Spinal cord (tissue), 10 donors: ENCODE measurements at places on chromosomes 7 and 10. TPM values are rescaled to one million over a fixed set of nuclear protein-coding genes. Genes with fewer than 3 reads are reported as not detected.

DNA sequence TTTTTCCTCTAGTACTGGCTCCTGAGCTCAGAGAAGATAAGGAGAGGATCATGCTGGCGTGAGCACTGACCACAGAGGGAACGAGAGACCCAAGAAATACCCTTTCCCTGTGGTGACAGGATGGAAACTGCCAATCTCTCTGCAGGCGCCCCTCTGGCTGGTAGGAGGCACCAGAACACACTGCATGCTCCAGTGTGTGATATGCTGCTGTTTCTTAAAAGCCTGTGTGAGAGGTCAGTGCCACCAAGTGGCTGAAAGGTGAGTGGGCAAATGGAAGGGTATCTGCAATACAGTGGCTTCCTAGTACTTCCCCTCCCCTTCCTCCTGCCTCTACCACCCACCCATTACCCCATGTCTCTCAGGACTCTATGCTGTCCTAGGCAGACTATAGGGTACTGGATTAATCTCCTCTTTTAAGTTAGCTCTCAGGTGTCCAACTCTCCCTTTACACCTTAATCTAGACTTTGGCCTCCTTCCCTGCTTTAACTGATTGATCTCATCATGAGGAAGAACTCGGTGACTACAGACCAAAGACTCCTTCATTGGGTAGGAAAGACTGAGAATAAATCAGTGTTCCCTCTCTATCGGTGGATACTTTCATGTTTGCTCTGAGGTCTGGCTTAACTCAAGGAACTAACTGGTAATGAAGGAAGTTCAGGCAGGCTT is 283.6 kb downstream of the ADRA2A start:
- DNase-seq: peak; percentile 48

GRCh38 chr7:149444287-149444686 is 16.6 kb downstream of the ZNF777 start:
- no peak for DNase-seq

GRCh38 chr7:27240015-27240731 is 2.4 kb upstream of the EVX1 start:
- DNase-seq: no peak

GRCh38 chr10:105037022-105037421 is 395.9 kb downstream of the SORCS3 start:
- no peak for DNase-seq

DNA sequence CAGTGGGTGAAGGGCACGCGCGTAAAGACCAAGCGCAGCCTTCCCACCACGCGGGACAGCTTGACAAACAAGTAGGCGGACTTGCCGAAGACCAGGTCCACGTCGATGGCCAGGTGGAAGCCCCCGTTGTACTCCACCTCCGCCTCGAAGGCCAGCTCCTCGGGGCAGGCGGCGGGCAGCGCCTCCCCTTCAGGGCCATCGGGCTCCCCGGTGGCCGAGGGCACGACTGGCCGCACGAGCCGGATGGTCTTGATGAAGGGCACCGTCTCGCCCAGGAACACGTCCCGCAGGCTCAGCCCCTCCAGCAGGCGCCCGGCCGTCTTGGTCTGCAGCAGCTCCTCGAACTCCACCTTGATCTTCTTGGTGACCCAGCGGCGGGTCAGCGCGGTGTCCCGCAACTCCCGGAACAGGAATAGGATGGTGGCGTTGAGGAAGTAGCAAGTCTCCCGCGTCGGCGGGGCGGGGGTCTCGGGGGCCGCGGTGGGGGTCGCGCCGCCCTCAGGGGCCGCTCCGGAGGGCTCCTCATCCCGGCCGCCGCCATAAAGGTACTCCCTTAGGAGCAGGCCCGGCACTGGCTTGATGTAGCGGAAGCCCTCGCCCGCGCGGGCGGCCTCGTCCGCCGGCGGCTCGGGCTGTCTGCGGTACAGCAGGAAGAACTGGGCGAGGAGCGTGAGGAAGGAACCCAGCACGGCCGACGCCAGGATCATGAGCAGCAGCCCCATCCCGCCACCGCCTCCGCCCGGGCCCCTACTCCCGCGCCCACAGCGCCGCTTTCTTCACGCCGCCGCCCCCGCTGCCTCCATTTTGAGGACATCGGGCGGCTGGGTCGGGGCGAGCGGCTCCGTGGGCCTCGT is 507 bp downstream of the PDZD8 start:
- DNase-seq: no peak

- no peak for DNase-seq
Measured at GRCh38 chr10:128230401-128230800, 104.2 kb upstream of the MKI67 start.

- DNase-seq: no peak
Measured at GRCh38 chr7:7639847-7640220, 718 bp upstream of the UMAD1 start.

DNA sequence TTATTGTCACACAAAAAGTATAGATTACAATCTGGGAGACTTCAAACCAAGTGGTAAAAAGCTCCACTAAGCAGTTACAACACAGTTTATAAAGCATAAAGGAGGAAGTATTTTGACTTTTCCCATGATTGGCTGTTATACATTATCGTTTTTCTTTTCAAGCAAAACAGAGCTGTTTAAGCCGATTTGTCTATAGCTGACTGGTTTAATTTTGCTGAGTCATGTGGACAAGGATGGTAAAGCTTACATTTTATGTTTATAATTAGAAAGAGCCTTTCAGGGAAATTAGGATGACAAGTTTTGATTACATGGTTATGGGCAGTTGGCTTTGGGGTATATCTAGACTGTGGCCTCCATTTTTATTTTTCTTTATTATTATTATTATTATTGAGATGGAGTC is 152.5 kb upstream of the STK17A start:
- no peak for DNase-seq

- DNase-seq: no peak
Measured at GRCh38 chr7:145718129-145718528, 398.5 kb upstream of the CNTNAP2 start.

LRWD1 gene
- total RNA-seq: 20.9 TPM

SORBS1 gene
- total RNA-seq: 95.1 TPM

EBLN1 gene
- total RNA-seq: not detected

OR2A5 gene
- total RNA-seq: not detected
